ENCODE measurements at places on chromosomes 6 and 20. TPM values are rescaled to one million over a fixed set of nuclear protein-coding genes. Genes with fewer than 3 reads are reported as not detected.

- DNase-seq: no peak
These were observed 25.7 kb downstream of the SNX3 start for GRCh38 chr6:108235127-108235526.

GRCh38 chr20:53934421-53935343, 135.7 kb downstream of the BCAS1 start:
- peak; percentile 57 for DNase-seq

- no peak for DNase-seq
These were observed 197.9 kb downstream of the LRFN2 start for GRCh38 chr6:40389254-40389653.

DNA sequence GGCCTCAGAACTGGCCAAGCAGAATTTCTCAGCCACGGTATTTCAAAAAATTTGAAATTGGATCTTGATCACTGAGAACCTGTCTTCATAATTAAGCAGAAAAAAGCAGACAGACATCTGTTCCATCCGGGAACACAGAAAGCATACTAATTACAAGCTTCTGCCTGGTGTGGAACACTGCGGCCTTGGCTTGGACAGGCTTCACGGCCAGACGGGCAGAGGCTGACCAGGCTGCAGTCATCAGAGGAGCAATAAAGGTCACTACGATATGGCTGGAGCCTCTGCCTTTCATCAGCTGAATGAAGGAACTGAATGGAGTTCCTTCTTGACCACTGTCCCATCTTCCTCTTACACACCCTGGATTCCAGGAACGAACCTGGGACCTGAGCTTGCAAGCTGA, 3.9 kb upstream of the NRSN1 start:
- no peak for DNase-seq

DDO gene
- total RNA-seq: 0.53 TPM

All from SJSA1 (cell line).